Stromal cell of bone marrow (primary cell): ENCODE measurements at places on chromosomes 13 and 19.

GRCh38 chr13:80340651-80341100 is 250 bp downstream of the SPRY2 start:
- no peak for DNase-seq

- no peak for DNase-seq
Measured at GRCh38 chr19:55257461-55258420, 1.1 kb downstream of the PPP6R1 start.

- DNase-seq: no peak
Measured at GRCh38 chr13:33108620-33109019, 92.4 kb downstream of the KL start.

DNA sequence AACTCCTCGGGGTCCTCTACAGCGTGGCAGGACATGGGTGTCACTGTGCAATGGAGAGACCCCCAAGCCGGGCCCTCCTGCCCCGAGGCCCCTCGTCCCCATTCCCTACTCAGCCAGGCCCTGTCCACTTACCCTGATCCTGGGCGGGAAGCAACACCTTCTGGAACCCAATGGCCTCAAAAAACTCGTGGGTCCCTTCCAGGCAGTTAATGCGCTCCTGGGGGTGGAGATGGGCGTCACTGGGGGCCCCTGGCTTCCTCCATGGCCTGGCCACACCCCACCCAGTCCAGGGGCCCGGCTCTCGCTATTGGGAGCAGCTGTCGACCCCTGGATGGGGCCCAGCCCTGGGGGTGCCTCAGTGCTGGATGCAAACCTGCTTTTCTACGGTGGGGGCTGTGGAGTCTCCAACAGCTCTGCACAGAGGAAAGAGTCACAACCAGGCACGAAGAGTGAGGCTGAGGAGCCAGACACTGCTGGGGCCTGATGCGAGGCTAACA is 10.8 kb downstream of the UBXN6 start:
- no peak for DNase-seq

- DNase-seq: no peak
Measured at GRCh38 chr19:40128991-40129390, 38.2 kb upstream of the ZNF780A start.

GRCh38 chr13:107586216-107586615 is 629.1 kb downstream of the LIG4 start:
- peak; percentile 42 for DNase-seq

DNA sequence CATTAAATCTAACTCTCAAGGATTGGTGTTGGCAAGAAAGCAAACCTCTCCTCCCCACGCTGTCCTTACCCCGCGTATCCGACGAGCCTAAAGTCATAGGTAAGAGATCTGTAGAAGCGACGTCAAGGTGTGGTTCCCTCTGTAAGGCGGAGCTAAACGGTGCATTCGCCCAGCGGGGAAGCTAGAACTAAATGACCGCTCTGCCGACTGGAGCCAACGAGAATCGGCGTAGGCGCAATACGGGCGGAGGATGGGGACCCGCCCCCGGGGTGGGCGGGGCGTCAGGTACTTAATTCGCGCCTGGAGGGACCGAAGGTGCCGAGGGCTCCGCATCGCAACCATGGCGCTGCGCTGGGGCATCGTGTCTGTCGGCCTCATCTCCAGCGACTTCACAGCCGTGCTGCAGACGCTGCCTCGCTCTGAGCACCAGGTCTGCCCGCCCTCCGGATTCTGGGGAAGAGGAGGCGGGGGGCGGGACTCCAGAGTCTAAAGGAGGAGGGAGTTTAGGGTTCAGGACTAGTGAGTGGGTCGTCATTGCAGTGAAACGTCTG is at the start of gene DHDH:
TSS of gene DHDH (plus strand) at position 318 of the 551 bp plus-strand sequence. CDS start at position 341, 23 bp downstream.
- no peak for DNase-seq
